AG08395 (cell line): ENCODE measurements at places on chromosomes 13 and 19.

DNA sequence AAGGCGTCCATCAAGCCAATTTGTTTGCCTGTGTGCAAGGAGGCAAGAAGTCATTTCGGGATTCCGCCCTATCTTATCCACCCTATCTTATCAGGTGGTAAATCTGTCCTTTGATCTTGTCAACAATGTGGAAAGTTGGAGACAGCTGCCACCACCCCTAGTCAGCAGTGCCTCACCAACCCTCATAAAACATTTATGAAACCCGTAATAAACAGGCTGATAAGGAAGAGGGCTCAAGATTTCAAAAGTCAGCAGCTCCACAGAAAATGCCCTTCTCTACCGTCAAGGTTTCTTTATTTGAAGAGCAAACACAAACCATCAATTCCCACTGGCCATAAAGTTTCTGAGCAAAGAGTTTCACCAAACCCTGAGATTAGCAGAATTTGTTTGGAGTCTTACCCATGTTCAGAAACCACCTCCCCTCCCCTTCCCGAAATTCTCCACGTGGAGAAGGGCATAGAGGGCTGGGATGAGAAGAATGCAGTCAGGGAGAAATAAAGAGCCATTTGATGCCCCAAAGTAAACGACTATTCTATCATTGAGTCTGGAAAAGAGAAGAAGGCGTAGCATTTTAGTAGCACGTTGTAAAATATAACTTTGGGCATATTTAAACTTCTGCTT, 196.0 kb upstream of the GPR12 start:
- no peak for DNase-seq

DNA sequence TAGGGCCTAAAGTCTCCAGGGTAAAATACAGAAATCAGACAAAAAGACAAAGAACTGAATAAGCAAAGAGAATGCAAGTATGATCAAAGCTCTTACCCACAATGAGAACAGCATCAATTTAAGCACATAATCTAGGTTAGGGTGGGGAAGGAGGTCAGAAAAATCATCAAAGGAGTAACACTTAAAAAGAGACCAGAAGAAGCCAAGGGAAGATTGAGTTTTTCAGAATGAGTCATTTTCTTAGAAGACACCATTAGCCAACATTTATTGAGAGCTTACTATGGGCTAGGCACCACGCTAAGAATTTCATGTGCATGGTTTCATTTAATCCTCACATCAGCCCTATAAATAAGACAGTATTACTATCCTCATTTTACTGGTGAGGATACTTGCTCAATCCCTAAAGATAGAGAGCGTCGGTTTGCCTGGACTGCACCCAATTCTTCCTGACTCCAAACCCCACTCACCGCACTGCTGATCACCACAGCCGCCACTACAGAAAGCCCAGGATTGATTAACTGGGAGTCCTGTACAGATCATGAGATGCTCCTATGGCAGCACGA, 1.7 kb upstream of the SHISA2 start:
- DNase-seq: no peak

DNA sequence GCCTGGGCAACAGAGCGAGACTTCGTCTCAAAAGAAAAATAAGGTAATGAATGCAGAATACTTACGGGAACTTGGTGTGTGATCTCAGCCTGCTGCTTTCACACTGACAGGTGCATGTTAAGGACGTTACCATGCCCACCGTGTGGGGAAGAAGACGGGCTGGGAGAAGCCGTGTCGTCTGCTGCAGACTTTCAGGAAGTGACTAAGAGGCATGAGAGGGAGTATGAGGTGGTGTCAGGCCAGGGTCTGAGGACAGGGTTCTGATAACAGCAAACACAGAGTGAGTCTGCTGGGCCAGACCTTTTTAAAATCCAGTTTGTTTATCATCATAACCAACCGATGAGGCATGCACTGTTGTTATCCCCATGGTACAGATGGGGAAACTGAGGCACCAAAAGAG, 13.6 kb upstream of the GALP start:
- no peak for DNase-seq

GRCh38 chr13:47816831-47817230, 184.2 kb downstream of the SUCLA2 start:
- DNase-seq: no peak

DNA sequence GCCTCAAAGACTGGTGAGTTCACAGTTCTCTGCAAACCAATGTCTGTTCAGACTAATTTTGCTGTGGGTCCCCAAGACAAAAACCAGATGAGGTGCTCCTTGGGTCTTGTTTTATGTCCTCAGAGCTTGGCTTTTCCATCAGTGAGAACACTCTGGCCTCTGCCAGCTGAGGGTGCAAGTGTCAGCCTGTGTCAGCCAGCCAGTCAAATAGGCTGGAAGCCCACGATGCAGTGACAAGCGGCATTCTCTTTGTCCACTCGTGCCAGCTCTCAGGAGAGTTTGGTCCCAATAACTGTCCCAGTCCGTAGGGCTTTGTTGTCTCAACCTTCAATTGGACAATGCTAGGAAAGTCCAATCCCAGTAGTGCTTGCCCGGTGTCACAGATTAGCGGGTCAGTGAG, 9.4 kb upstream of the AKT2 start:
- no peak for DNase-seq

DNA sequence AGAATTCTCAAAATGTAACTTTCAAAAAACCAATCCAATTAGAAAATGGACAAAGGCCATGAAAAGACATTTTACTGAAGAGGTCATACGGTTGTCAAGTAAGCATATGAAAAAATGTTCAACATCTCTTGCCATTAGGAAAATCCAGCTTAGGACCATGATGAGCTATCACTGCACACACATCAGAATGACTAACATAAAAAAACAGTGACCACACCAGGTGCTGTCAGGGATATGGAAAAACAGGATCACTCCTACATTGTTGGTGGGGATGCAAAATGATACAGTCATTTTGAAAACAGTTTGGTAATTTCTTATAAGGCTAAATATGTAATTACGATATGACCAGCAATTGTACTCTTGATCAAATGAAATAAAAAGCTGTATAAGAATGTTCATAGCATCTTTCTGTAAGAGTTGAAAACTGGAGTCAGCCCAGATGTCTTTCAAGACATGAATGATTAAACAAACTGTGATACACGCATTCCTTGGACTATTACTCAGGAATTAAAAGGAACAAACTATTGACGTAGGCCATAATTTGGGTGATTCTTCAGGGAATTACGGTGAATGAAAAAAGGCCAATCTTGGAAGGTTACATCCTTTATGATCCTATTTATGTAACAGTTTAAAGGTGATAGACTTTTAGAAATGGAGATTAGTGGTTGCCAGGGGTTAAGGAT, 26.9 kb upstream of the RCBTB2 start:
- no peak for DNase-seq

DNA sequence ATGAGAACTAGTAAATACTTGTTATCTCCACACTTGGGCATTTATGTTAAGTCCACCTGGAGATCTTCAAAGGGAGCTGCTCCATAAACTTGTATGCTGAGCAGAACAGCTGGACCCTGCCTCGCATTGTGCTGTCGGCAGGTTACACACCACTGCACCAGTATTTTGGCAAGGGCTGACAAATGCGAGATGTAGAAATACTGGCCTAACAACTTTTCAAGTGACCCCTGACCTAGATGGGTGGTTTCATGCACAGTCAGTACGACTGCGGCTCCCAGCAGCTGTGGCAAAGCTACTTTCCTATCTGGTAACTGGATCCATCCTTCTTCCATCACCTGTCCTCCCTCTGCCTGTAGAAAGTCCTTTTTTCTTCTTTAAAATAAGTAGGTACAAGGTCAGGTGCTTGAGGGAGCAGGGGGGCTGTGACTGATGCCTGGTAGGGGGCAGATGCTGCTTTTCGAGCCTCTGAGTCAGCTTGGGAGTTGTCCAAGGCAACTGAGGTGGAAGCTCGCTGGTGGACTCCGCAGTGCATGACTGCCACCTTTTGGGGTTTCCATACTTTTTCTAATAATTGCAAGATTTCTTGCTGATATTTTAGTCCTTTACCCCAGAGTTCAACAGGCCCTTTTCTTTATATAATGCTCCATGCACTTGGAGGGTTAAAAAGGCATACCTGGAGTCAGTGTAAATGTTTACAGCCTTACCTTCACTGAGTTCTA, 86.8 kb downstream of the SLC25A15 start:
- no peak for DNase-seq

DNA sequence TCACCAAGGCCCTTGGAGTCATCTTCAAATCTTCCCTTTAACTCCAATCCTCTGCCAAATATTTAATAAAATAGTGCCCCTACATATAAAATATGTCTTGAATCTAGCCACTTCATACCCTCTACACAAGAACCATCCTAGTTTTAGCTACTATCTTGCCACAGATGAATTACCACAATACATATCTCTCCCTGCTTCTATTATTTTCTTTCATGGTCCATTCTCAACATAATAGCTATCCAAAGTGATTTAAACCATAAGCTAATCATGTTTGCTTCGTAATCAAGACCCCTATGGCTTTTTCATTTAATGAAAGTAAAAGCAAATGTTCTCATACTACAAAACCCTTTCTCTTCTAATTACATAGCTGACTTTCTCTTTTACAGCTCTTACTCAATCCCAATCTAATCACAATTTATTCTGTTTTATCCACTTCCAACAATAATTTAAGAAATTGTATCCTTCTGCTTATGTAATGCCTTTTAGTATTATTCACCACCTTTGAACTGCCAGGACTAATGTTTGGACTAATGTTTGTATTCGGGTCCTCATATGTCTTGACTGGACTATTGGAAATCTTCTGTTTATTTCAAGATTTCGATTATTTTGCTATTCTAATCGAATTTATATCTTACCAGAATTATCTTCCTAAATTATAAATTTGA, 412.0 kb downstream of the SLITRK1 start:
- DNase-seq: no peak

DNA sequence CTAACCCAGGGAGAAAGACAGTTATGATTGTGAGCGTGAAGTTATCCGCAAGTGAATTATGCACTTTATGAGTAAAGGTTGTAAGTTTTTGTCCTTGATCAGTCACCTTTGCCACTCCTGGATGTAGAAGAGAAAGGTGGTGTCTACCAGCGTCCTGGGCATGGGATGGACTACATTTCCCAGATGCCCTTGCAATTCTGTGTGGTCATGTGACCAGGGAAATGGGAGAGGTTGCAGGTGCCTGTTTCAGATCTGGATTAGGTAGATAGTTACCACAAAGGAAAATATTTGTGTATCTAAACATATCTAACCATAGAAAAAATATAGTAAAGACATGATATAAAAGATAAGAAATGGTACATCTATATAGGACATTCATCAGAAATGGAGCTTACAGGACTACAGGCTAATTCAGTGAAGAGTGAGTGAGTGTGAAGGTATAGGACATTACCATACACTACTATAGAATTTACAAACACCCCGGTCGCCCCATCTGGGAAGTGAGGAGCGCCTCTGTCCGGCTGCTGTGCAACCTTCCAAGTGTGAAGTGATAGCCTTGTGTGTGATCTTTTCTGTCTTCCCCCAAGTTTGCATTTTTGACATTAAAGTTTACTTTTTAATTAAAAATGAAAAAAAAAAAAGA, 51.6 kb upstream of the CACNA1A start:
- DNase-seq: no peak

DNA sequence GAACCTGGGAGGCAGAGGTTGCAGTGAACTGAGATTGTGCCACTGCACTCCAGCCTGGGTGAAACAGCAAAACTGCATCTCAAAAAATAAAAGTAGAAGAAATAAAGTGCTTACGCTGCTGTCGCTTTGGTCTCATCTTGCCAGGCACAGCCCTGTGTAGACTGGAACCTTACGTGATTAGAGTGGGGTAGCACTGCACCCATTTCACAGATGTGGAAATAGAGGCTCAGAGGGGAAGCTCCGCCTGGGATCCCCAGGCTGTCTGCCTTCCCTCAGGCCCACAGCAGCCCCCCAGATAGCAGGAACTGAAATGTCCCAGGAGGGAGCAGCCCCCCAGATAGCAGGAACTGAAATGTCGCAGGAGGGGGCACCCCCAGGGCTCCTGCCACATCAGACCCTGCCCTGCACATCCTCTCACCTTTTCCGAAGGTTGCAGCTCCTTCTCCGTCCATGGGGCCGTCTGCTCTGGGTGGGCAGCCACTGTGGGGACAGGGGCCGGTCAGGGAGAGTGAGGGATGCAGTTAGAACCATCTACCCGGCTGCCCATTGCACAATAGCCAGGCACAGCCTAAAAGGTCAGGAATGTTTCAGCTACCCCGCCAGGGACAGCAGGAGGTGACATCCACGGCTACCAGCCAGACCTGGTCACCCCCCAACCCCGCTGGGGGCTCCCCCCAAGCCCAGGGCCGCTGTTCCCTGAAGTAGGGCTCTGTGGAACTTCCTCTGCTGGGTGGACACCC, 1.9 kb downstream of the PLIN4 start:
- no peak for DNase-seq

GRCh38 chr19:28980236-28980868, 232.6 kb downstream of the UQCRFS1 start:
- peak; percentile 65 for DNase-seq

- no peak for DNase-seq
Observed at GRCh38 chr19:39558624-39559117, 18.7 kb upstream of the EID2 start.

DNA sequence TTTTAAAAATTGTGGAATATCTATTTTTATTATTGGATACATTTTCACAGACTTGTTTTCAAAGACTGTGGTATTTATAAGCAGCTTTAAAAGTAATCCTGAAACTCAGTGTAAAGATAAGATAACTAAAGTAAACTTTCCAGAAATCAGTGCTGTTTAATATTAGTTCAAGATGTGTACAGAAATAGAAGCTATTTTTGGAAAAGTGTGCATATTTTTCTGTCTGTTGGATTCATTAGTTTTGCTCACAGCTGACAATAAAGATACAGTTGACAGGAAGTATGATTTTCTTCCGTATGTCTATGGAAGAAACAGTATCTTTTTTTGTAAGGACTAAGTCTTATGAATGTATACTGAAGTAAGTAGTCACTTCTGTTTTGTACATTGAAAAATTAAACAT, 85.9 kb downstream of the GJA3 start:
- no peak for DNase-seq

DNA sequence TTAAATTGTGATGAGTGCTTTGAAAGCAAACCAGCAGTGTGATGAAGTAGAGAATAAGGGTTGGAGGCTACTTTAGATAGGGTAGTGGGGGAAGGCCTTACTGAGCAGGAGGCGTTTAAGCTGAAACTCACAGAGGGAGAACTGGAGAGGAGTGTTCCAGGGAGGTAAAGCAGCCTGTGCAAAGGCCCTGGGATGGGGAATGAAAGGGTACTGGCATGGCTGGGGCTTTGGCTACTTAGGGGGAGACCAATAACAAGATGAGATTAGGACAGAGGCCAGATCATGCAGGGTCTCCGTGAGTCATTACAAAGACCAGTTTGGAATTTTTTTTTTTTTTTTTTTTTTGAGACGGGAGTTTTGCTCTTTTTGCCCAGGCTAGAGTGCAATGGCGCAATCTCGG, 1.1 kb downstream of the PPP5C start:
- no peak for DNase-seq

- DNase-seq: no peak
Observed at GRCh38 chr13:40653527-40654318, 12.7 kb downstream of the FOXO1 start.

DNA sequence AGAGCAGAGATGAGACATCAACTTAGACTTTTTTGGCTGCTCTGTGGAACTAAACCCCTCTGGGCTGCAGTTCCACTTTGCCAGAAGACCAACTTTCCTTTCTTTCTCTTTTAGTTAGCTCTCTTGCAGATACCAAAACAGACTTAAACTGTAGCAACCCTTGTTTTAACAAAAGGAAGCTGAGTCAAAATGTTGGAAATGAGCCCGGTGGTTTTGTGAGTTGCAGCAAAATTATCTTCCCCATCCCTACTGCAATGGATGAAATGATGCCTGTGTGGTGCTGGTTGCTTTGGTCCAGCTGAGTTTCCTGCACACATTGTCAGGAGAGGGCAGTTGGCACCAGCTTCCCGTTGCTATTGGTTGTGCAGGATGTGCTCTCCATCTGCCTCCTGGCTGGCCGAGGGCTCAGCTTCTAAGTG, 115.3 kb downstream of the LRCH1 start:
- DNase-seq: peak; percentile 82
